ENCODE measurements at places on chromosomes 16 and 17.

DNA sequence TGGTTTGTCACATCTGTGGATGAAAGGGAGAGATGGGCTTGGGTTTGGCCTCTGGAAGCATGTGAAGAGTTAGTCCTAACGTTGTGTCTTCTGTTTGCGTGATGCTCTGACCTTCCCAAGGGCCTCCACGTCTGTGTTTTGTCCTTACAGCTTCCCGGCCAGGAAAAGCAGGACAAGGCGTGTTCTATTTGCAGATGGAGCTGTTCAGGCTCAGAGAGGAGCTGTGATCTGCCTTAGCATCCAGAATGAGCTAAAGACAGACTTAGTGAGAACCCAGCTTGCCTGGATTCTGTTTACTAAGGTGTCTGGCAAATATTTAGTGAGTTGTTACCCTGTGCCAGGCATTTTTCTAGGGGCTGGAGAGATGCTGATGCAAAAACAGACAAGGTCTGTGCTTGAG is 282.1 kb downstream of the CBLN1 start:
- DNase-seq: no peak

DNA sequence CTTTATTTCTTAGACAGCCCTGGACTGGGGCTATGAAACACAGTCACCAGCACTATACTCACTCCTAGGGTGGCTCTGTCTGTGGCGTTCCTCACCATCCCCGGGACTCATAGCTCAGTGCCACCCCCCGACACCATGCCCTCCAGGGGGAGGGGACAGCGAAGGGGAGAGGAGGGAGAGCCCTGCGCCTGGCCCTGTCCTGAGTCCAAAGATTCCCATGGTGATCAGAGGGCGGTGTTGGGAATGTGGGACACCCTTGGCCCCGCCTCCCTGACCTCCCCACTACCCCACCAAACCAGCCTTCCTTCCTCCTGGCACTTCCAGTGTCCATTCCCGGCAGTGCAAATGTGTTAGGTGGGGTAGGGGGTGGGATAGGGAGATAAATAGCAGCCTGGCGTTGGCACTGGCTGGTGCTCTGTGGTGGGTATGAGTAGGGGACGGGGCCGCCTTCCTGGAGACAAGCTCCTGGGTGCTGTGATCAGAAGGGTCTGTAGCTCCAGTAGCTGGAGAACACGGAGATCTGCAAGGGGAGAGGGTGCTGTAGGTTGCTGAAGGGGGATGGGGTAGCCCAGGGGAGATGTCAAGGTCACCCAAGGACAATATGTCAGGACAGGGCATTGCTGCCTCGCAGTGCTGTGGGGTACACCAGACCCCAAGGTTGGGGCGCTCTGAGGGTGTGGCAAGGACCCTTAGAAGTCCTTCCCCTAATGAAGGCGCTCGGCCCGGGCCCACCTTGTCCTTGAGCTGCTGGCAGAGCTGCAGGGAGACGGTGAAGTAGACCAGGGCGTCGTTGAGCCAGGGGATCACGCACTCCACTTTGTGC is 2.0 kb downstream of the SMIM22 start:
- no peak for DNase-seq

GRCh38 chr17:29145289-29146073 is 34.7 kb downstream of the MYO18A start:
- DNase-seq: peak; percentile 47

DNA sequence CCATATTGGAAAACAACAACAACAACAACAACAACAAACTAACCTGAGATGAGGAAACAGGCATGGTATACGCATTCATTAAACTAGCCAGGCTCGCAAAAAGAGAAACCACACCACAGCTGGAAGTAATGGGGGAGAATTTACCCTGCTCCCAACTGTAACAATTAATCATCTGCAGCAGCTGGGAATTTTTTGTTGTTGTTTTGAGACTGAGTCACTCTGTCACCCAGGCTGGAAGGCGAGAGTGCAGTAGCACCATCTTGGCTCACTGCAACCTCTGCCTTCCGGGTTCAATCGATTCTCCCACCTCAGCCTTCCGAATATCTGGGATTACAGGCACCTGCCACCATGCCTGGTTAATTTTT is 16.3 kb downstream of the PRPSAP1 start:
- DNase-seq: no peak

- no peak for DNase-seq
Measured at GRCh38 chr17:57221366-57222350, 34.7 kb upstream of the MSI2 start.

- DNase-seq: no peak
Measured at GRCh38 chr17:61011251-61011650, 333.6 kb downstream of the BCAS3 start.

GRCh38 chr17:2982854-2983253 is 80.6 kb downstream of the OR1D5 start:
- DNase-seq: no peak

DNA sequence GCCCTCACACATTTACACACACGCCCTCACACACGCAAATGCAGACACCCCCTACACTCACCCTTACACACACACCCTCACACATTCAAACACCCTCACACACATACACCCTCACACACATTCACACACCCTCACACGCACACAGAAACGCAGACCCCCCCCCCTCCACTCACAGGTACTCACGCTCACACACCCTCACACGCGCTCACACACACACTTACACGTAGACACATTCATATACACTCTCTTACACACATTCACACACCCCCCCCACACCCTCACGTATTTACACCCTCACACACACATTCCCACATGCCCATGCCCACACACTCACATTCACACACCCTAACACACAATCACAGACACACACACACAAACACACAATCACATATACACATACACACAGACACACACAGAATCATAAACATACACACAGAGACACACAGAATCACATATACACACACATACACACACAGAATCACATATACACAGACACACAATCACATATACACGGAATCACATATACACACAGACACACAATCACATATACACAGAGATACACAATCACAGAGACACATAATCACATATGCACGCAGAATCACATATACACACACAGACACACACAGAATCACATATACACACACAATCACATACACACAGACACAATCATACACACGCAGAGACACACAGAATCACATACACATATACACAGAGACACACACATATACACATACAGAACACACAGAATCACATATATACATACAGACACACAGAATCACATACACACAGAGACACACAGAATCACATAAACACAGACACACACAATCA is 250.1 kb upstream of the RPL38 start:
- no peak for DNase-seq

DNA sequence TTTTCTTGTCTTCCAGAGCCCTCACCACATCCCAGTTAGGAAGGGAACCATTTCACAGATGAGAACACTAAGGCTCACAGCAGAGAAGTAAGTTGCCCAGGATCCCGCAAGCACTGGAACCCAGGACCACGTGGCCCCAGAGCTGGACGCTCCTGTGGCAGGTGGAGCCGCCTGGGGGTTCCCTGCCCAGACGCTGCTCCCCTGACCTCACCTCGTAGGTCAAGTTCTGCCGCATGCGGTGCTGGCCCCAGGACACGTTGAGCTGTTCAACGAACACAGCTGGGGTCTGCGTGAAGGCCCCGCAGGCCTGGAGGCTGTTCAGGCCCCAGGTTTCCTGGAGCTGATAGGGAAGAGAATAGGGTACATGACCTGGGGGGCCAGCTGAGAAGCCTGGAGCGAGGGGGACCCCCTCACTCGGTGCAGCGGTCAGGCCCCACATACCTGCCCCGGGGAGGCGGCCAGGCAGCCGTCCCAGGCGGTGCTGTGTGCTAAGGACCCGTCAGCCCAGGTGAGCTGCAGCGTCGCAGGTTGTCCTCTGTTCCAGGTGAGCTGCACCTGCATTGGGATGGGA is 54.1 kb downstream of the RMI2 start:
- DNase-seq: no peak

DNA sequence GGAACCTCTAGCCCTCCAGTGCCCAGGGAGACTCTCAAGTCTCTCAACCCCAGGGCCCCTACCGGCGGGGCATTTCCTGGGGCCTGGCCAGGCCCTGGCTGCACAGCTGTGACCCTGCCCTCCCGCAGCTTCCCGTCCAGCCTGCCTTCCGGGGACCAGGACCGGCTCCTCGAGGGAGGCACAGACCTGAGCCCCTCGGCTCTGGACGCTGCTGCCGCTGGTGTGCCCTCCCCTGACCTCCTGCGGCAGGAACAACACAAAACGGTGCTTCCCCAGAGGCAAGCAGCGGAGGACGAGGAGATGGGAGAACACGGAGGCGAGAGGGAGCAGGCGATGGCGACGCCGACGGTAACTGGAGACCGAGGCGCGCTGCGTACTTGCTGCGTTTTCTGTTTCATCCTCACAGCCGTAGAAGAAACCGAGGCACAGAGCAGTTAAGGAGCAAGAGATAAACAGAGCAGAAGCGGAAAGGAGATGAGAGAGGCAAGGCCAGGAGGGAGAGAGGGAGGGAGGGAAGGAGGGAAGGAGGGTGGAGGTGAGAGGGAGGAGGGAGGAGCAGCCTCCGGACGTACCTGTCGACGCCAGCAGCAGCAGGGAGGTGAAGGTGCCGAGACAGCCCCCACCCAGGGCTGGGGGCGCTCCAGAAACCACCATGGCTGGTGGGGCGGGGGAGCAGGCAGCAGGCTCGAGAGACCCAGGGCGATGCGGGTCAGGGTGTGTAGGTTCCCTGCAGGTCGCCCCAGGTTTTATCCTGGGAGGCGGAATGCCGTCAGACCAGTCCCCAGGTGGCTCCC is at the start of gene PRSS22:
Gene PRSS22 (minus strand): TSS at position 720 of the 794 bp plus-strand sequence. CDS start 66 bp downstream, at position 654.
- no peak for DNase-seq

DNA sequence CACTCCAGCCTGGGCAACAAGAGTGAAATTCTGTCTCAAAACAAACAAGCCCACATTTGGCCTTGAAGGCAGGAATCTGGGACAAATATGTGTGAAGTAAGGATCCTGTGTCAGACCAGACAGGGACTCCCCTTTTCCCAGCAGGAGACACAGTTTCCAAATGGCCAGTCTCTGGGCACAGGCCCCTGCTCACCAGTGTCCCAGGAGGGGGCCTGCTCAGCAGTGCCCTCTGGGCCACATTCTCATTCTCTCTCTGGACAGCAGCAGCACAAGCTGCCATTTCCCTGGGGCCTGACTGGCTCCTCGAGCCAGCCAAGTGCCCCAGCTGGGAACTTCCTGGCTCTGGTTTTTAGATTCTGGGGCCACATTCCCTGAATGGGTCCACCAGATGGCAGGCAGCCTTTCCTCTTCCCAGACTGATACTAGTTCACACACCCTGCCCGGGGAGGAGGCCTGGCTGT is 11.7 kb upstream of the MNT start:
- DNase-seq: no peak

GRCh38 chr16:68065716-68066305 is 19.4 kb upstream of the NFATC3 start:
- no peak for DNase-seq

- no peak for DNase-seq
Measured at GRCh38 chr16:84323606-84324005, 28.9 kb downstream of the WFDC1 start.

DNA sequence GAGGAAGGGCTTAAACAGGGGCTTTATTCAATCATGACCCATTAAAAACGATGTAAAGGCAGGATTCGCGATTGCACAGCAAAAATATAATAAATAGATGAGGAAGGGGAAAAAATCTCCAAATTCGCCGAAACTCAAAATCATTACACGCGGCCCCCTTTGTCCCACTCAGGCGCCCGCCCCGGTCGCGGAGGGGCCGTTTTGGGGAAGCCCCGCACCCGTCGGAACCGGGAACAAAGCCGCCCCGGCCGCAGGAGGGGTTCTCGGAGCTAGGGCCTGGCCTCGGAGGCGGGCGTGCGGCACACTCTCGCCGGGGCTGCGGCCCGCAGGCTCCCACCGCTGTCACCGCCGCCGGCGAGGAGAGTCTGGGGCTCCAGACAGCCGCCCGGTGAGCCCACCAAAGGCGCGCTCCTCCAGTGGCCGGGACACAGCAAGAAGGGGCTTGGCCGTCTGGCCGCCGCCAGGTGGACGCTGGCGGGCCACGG is 521 bp downstream of the C16orf87 start:
- DNase-seq: peak; percentile 11

All from stimulated activated CD4-positive, alpha-beta T cell treated with anti-CD3 and anti-CD28 coated beads, Interleukin-15, amount 100 ng/mL, for 1 hour (primary cell).